ENCODE measurements at places on chromosomes 3 and 15.

DNA sequence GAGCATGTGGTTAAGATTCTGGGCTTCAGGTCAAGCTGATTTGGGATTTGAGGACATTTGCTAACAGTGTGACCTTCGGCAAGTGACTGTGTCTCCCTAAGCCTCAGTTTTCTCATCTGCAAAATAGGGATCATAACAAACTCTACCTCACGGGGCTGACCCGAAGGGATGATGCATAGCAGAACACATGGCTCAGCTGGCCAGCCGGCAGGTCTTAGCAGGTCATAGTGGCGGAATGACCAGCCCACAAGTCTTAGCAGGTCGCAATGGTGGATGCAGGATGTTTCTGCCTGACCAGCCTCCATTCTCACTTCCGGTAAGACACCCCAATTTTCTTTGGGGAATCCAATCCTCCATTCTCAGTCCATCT is 63.3 kb downstream of the IQSEC1 start:
- DNase-seq = no peak

DNA sequence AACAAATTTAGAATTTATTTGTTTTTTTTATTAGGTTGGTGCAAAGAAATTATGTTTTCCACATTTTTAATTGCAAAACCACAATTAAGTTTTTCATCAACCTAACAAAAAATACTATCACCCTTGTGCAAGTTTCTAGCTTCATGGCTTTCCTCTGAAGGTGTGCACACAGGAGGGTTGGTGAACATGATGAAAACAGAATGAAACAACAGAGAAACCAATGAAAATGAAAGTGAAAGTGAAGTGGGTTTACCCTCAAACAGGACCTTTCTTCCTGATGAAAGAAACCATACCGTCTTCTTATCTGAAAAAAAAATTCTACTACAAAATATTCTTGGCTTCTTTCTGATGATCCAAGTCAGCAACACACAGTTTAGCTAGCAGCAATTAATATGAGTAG is 71.9 kb upstream of the FEZF2 start:
- DNase-seq = no peak

- DNase-seq = no peak
Measured at GRCh38 chr3:66272016-66272415, 51.2 kb downstream of the SLC25A26 start.

DNA sequence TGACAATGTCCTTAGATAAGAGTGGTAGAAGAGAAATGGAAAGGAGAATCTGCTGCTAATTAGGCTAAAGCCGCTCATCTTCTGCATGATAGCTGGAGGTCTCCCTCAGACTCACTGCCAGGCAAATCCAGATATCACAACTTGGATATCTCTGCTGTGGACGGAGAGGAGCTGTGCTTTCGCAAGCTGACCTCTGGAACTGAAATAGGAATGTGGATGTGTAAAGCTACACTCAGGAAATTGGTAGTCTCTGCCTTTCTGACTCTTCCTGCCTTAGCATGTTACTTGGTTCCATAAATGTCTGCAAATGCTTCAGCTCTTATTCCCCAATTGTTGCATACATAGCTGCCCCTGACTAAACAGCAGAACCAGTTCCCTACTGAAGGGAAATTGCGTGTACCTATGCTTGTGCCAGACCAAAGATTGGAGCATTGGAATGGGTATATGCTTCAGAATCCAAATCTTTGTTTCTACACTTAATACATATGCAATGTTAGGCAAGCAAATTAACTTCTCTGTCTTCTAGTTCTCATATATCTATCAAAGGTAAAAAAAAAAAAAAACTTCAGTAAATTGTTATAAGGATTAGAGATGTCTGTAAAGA is 74.7 kb upstream of the ROBO2 start:
- DNase-seq = no peak

DNA sequence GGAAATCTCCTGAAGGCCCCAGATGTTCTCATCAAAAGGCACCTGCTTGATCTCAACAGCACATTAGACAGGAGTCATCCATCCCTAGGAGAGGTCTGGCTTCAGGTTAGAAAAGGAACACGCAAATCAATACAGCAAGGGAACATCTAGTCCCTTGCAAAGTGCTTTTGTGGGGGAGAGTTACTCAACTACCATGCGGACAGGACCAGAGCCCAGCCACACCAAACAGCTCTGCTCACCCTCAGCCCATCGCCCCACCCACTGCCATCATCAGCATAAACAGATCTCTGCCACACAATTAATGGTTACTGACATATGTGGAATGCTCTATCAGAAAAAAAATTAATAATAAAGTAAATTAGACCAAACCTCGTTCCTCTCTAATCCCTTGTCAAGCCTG is 85.6 kb downstream of the MYLK start:
- DNase-seq = no peak

DNA sequence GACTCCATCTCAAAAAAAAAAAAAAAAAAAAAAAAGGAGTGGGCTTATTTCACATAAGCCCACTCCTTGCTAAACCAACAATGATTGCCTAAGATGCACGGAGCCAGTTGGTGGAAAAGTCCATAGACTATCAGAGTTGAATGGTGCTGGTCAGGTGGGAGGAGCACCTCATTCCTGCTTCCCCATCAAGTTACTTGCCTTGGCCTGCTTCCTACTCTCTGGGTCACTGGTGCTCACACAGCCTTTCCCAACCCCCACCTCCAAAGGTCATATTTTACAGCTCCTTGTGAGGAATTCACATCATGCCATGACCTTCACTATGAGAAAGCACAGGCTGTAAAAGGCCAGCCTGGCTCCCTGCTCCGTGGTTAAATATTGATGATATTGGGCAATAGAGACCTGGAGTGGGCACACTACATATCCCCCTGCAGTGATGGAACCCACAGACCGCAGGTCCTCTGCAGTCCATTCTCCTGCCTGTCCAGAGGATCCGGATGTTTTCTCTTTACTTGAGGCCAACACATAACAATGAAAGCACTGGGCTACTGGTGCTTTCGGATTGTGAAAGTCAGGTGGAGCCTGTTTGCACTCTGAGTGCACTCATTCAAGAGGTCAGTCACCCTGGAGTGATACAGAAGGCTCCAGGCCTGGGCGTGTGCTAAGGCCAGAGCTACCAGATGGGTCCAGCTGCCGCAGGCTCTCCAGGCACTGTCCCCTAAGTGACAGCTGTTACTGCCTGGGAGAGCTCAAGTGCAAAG is at the start of gene SLC51B:
TSS of gene SLC51B (plus strand) at position 664 of the 758 bp plus-strand sequence. CDS start 4,618 bp downstream, outside the sequence.
- no peak for DNase-seq

DNA sequence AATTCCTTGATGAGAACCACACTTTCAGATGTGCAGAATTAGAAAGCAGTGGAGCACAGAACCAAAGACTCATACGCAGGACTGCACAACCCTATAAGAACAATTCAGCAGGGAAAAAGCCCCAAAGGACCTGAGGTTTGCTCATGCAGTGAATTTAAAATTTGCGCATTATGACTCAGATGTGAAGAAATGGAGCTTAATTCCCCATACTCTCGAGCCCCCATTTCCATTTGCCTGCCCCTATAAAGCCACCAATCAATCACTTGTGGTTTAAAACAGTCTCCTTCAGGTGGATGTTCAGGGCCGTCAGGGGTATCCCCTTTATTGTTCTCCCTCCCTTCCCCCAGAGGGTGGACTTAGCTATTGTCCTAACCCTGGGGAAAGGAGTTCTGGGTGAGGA is 221.2 kb downstream of the IGSF11 start:
- DNase-seq = no peak

GRCh38 chr15:60798821-60799220 is 319.9 kb upstream of the ICE2 start:
- no peak for DNase-seq

GRCh38 chr3:128683957-128684356 is 33.3 kb upstream of the RPN1 start:
- no peak for DNase-seq

DNA sequence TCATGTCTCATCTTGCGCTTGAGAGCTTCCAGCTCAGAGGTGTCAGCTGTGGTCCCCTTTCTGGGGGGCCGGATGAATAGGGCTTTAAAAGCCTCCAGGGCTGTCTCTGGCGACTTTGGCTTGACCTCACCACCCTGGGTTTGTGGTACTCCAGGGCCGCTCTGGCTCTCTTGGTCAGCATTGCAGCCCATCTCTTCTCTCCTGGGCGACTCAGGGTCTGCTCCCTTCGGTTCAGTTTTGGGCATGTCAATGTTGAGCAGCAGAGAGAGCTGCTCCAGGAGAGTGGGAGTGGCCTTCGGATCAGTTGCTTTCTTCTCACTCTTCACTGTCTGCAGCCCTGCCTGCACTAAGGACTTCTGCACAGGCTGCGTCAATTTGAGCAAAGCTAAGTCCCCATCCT is 127.9 kb downstream of the FMN1 start:
- no peak for DNase-seq

GRCh38 chr3:3631114-3631513 is 168.1 kb upstream of the LRRN1 start:
- no peak for DNase-seq

DNA sequence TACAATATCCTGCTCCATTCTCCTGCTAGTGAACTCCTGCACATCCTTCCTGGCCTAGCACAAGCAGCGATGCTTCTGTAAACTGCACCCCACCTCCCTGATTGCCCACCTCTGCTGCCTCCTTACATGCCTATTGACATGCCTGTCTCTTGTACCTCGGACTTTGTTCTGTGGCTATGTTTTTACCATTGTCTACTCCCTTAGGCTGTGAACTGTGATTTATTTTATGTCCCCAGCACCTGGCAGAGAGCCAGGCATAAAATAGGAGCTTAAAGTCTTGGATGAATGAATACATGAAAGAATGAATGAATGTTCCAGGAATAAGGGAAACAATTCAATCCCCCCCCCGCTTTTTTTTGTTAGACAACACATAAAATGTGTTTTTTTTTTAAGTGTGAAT is 210.0 kb downstream of the MYRIP start:
- no peak for DNase-seq

DNA sequence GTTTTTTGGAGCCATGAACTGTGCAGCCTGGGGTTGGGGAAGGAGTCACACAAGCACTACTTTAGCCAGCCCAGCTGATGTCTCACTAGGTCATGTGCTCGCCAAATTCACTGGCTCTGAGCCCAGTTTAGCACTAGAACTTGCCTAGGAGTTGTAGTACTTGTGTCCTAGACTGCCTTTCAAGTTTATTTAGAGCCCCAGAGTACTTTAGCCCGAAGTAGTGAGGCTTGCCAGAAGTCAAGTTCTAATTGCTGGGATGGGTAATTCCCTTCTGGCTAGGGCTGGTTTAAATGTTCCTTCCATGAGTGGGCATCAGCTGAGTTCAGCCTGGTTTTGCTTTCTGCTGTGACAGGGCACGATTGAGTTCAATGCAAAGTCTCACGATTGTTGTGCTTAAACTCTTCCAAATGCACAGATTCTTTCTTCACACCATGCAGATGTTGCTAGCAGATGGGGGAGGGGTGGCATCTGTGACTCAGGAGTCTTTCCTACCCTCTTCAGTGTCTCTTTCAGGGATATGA is 228.2 kb upstream of the ZPLD1 start:
- no peak for DNase-seq

DNA sequence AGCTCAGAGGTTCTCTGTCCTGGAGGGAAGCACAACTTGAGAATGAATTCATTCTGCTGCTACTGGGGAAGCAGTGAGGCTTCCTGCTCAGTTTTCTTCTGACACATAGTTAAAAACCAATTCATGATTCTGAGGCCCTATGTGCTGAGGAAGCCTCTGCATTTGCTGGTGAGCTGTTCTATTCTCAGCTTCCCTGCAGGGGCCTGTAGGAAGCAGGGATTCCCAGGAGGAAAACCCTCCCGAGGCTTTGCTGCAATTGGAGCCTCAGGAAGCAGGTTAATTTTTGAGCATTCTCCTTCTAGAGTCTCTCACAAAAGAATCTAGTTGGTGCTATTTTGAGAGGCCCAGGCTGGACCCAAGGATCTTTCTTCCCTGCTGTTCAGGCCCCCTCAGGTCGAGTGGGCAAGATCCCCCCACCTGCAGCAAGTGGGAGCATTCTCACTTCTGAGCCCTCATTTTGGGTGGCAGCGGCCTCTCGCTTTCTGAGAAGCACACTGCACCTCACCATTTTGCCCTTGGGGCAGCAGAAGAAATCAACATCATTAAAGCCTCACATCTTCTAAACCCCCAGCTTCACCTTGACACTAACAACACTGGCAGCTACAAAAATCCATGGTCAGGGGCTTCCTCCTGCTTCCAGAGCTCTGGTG is 197.5 kb upstream of the TSC22D2 start:
- DNase-seq = no peak

- DNase-seq = no peak
Measured at GRCh38 chr3:187831125-187832051, 86.1 kb upstream of the BCL6 start.

DNA sequence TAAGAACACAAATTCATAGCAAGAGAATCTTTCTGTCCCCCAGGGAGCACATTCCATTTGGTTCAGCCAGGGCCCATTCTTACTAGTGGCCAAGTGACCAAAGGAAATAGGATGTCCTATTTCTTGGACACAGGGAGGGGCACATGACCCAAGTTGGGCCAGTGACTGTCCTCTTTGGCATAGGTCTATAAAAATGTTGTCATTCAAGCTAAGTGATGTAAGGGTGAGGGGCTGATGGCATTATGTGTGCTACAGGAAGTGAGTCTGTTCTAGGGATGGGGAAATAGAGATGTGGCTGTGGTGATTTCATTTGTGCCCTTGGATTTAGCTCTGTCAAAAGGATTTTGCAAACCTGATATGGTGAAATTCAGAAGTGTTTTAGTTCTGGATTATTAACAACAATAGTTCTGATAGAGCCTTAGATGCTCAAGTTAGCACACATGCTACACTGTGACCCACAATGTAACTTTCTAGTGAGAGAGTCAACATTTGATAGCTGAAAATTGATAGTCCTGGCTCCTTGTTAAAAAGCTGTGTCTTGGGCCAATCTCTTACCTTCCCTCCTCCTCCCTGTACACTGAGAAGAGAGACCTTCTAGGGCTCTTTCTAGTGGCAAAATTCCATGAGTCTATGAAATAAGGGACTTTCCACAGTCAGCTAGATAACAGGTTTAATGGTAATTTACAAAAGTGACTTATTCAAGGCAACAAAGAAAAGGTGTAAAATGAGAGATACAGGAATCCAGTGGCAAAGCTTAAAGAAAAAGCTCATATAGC is 117.2 kb downstream of the THRB start:
- DNase-seq = no peak

DNA sequence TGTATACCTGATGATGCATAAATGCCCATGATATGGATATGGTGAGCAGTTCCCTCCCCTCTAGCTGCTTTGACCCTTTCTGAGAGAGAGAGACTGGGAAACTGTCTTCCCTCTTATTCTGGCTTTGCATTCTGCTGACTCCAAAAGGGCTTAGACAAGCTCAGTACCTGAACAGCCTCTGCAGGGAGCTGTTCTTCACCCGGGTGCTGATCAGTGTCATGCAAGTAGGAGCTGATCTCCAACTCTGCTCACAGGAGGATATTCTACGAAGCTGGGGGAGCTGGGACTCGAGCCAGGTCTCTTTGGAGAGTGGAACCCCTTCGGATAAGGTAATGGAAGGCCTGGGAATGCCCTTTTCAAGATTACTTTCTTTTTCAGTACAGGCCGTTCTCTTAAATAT is 237.1 kb downstream of the RYR3 start:
- DNase-seq = no peak

GRCh38 chr3:70556056-70556455 is 243.6 kb upstream of the MDFIC2 start:
- DNase-seq = no peak

GRCh38 chr15:99098426-99098825 is 6.5 kb upstream of the SYNM start:
- DNase-seq = no peak

- no peak for DNase-seq
Measured at GRCh38 chr15:48974882-48975281, 11.2 kb upstream of the SHC4 start.

- no peak for DNase-seq
Measured at GRCh38 chr3:122469659-122470058, 45.1 kb downstream of the KPNA1 start.
